HCT116 (cell line): ENCODE measurements at places on chromosomes 6 and 20. TPM values are rescaled to one million over a fixed set of nuclear protein-coding genes. Genes with fewer than 3 reads are reported as not detected.

GRCh38 chr6:15265787-15266186 lies 19.9 kb downstream of the JARID2 start:
- no peak for DNase-seq

GRCh38 chr20:17721802-17722486 lies 22.2 kb downstream of the BANF2 start:
- DNase-seq: peak; percentile 8

- peak; percentile 48 for DNase-seq
These were observed 203.0 kb upstream of the TBX18 start for GRCh38 chr6:84967389-84967788.

DNA sequence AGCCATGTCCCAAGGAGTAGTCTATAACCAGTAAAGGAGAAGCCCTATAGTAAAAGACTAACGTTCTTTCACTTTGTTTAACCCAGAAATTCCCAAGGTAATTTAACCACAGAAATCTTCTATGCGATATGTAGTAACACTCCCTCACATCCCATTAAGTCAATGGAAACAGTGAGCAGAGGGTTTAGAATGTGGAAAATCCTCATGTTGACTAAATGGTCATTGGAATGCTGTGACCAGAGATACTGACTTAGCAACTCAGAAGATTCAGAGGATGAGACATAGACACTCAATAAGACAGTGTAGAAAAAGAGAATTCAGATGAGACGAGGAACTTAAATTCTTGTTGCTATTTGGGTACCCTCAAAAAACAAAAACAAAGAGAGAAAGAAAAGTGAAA lies 562.2 kb upstream of the NOX3 start:
- DNase-seq: no peak

DNA sequence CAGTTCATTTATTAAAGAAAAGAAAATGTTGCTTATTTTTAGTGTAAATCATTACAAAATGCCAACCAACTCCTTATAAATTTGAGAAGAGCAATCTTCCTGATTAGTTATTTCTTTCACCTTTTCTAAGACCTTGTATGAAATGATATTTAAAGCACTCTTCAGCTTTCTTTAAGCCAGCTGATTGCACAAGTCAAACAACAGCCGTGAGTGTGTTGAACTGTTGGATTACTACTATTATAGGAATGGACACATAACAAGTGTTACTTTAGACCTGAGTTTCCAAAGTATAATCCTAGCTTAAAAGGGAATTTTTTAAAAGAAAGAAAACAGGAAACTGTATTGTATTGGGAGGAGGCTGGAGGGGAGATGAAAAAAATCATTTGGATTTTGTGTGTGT lies 26.8 kb upstream of the GLP1R start:
- no peak for DNase-seq

- DNase-seq: peak; percentile 83
These were observed 71.6 kb downstream of the GPX5 start for GRCh38 chr6:28597217-28597835.

The RNF182 gene
- total RNA-seq: 6.5 TPM
